ENCODE measurements at places on chromosomes 4 and X.

GRCh38 chrX:96373047-96373355 lies 311.6 kb upstream of the DIAPH2 start:
- DNase-seq: no peak

- DNase-seq: no peak
Observed at GRCh38 chrX:35101901-35102300, 159.3 kb downstream of the FAM47B start.

DNA sequence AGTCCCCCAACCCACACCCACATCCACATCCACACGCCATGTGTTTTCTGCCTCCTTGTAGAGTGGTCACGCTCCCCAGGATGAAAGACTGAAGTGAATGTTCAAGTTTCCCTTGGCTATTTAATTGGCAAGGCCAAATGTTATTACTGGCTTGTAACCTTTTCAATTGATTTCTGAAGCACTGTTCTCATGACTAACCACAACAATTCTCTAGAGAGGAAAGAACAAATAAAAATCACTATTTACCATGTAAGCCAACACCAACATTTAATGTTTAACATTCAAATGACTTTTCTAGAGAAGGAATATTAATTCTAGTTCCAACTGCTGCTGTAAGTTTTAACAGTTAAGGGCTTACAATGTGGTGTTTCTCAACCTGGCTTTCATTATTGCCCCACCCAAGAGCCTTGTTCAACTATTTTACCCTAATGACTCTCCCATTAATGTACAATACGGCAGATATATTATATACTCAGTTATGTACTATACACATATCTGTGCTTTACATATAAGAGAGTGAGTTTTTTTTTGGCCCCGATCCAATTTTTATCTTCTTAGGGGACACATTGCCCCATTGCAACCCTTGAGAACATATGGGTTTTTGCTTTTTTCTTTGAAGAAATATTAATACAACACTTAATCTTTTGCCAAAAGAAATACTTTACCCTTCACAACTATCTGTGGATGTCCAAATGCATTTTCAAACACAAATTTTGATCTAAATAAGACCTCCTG lies 46.5 kb downstream of the RELL1 start:
- no peak for DNase-seq

- DNase-seq: no peak
Observed at GRCh38 chrX:72020788-72021187, 110.1 kb downstream of the NHSL2 start.

DNA sequence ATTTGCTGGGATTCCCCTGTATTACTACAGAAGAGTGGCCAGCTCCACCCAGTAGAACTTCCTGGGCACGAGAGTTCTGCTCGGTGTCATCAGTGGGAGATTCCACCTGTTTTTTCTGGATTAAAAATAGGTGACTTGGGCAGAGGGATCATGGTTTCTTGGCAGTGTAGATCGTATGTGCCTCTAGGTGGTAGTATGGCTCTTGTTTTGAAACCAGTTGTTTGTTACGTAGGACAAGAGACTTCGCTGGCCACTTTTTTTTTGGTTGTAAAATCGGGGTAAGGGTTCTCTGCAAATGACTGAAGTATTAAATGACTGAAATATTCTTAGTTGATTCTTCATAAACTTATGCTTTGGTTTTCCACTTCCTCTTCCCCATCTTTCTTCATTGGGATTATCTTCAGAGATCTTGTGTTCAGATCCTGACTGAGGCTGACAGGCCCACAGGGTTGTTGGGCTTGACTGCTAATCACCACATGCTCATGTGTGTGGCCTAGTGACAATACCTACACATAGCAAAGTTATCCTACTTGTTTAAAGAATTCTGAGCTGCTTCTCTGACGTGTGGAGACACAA lies 43.8 kb upstream of the WDR1 start:
- no peak for DNase-seq

DNA sequence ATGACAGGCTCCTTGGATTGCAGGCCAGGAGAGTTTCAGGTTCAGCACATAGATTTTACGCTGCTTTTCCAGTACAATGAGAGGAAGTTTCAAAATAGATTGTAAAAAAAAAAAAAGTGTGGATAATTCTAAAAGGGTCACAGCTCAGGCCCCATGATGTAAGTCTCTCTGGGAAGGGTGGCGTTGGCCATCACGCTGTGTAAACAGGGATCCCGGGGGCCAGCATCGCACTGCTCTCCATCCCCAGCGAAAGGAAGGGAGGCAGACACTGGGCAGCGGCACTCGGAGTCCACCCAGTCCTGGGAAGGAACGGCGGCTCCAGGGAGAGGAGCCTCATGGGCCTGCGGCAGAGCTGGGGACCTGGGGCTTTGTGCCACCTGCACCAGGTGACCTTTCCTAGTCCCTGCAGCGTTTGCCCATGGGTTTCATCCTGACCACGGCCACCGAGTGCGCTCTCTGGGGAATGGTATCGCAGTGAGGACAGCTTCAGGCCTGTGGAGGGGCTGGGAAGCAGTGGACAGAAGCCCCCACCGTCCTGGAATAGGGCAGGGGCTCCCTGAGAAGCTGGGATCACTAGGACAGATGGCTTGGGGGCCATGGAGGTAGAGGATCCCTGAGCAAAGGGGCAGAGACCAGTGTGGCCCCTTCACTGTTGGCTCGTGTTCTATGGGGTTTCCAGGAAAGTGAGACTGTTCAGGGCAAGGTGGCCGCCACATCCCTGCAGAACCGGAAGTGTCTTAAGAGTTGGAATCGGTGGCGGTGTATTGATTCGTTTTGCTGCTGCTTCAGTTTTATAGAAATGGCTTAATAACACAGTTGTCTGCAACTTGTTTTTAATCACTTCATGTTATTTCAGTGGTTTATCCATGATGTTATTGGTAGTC lies 38.9 kb downstream of the RGS12 start:
- no peak for DNase-seq
